Colonic mucosa (tissue), 4 donors: ENCODE measurements at places on chromosomes 3 and 15. TPM values are rescaled to one million over a fixed set of nuclear protein-coding genes. Genes with fewer than 3 reads are reported as not detected.

GRCh38 chr15:50415752-50416404, 8.3 kb upstream of the USP8 start:
- H3K36me3 ChIP-seq, result no peaks in the 10 kb centered on the region
- no peak overlapping the region for H3K4me3 ChIP-seq
- no peak overlapping the region for H3K27ac ChIP-seq
- H3K27me3 ChIP-seq, result no peaks in the 10 kb centered on the region
- DNase-seq, result no peak

Gene DUOX2
- 111 TPM for total RNA-seq

GRCh38 chr3:27325419-27325818, 43.8 kb downstream of the NEK10 start:
- H3K27me3 ChIP-seq, result no peaks in the 10 kb centered on the region
- H3K4me3 ChIP-seq, result no peak overlapping the region
- no peak overlapping the region for H3K27ac ChIP-seq

DNA sequence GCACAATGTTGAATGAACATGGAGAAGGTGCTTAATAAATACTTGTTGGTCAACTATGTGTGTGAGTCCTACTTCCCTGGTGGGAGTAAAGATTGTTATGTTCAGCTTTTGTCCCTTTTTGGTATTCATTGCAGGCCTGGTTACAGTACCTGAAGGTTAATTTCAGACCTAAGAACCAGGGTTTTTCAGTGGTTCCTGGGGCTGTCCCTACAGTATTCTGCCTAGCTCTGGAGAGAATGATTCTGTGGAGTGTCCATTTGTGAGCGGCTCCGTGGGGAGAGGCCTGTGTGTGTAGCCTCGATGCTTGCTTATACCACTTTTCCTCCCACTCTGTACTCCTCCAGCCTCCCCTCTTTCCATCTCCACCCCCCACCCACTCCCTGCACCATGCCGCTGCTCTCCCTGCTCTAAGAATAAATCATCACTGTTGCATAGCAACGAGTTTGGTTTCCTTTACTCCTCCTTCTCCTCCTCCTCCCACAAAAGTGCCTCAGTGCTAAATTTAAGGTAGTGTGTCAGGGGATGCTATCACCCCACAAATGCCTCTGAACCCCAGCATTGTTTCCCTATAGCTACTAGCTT, 150.6 kb upstream of the ROPN1 start:
- H3K27ac ChIP-seq, result no peak overlapping the region
- no peaks in the 10 kb centered on the region for H3K4me1 ChIP-seq
- no peak for DNase-seq
- no peak overlapping the region for H3K4me3 ChIP-seq
- no peaks in the 10 kb centered on the region for H3K36me3 ChIP-seq
- H3K27me3 ChIP-seq, result no peaks in the 10 kb centered on the region

Gene MGLL
- total RNA-seq, result 123 TPM

Gene MTFMT
- total RNA-seq, result 22.1 TPM
